Upper lobe of left lung (tissue), 6 donors: ENCODE measurements at places on chromosomes 4 and X. TPM values are rescaled to one million over a fixed set of nuclear protein-coding genes. Genes with fewer than 3 reads are reported as not detected.
A peak's percentile ranks its signal among the peaks of the same experiment; 100 is the strongest.

- H3K4me1 ChIP-seq: no peaks in the 10 kb centered on the region
- H3K27me3 ChIP-seq: no peaks in the 10 kb centered on the region
- no peak overlapping the region for H3K4me3 ChIP-seq
- no peak overlapping the region for H3K27ac ChIP-seq
- DNase-seq: no peak
These were observed 11.2 kb upstream of the SPARCL1 start for GRCh38 chr4:87540146-87541058.

DNA sequence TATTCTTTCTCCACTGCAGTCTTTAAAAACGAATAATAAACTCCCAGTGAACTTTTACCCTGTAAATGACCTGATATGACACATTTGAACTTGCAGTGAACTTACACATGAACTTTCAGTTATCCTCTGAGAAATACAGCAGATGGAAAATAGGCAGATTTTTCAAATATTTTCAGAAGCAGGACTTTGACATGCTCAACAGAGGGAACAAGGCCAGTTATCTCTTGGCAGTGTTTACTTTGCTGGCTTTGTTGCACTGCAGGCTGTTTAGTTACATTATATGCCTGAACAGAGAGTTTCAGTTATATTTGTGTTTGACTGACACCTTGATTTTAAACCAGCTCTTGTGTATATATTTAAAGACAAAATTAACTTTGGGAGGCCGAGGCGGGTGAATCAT is 47.6 kb upstream of the FGG start:
- no peaks in the 10 kb centered on the region for H3K27me3 ChIP-seq
- H3K36me3 ChIP-seq: no peaks in the 10 kb centered on the region
- no peaks in the 10 kb centered on the region for H3K4me1 ChIP-seq
- no peak for DNase-seq
- no peak overlapping the region for H3K4me3 ChIP-seq

GRCh38 chr4:124931050-124931449 is 218.5 kb upstream of the ANKRD50 start:
- no peak for DNase-seq
- H3K36me3 ChIP-seq: no peaks in the 10 kb centered on the region
- H3K27me3 ChIP-seq: no peaks in the 10 kb centered on the region
- no peak overlapping the region for H3K4me3 ChIP-seq

GRCh38 chr4:47155919-47156318 is 124.6 kb downstream of the GABRB1 start:
- no peak overlapping the region for H3K4me3 ChIP-seq
- DNase-seq: no peak
- no peak overlapping the region for H3K27ac ChIP-seq
- H3K4me1 ChIP-seq: no peaks in the 10 kb centered on the region
- H3K36me3 ChIP-seq: no peaks in the 10 kb centered on the region

GRCh38 chr4:78131403-78131802 is 74.3 kb downstream of the FRAS1 start:
- no peaks in the 10 kb centered on the region for H3K36me3 ChIP-seq
- H3K27ac ChIP-seq: no peak overlapping the region
- no peak for DNase-seq
- H3K27me3 ChIP-seq: no peaks in the 10 kb centered on the region

GRCh38 chrX:56786889-56787733 is 58.1 kb downstream of the NBDY start:
- H3K4me3 ChIP-seq: no peak overlapping the region
- no peaks in the 10 kb centered on the region for H3K27me3 ChIP-seq
- no peak for DNase-seq
- no peaks in the 10 kb centered on the region for H3K36me3 ChIP-seq
- no peaks in the 10 kb centered on the region for H3K4me1 ChIP-seq

DNA sequence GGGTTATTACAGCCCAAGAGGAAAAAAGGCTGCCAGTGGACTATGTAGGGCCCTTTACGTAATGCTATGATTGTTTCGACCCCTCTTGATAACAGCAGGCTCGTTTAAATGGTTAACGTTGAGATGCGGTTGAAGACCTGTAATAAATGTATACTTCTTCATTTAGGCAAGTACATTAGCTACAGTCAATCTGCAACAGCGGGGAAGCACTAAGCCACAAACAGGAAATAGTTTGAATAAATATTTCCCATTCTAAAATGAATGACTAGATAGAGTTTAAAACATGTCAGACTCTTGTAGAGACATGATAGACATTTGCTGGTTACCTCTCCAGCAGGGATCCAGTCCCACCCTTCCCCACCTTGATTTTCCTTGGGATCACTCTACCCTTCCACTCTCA is 38.1 kb upstream of the STIM2 start:
- no peaks in the 10 kb centered on the region for H3K36me3 ChIP-seq
- no peak overlapping the region for H3K4me3 ChIP-seq
- peaks cover 24% of the 10 kb centered on the region for H3K4me1 ChIP-seq
- no peak overlapping the region for H3K27ac ChIP-seq
- no peaks in the 10 kb centered on the region for H3K27me3 ChIP-seq

DNA sequence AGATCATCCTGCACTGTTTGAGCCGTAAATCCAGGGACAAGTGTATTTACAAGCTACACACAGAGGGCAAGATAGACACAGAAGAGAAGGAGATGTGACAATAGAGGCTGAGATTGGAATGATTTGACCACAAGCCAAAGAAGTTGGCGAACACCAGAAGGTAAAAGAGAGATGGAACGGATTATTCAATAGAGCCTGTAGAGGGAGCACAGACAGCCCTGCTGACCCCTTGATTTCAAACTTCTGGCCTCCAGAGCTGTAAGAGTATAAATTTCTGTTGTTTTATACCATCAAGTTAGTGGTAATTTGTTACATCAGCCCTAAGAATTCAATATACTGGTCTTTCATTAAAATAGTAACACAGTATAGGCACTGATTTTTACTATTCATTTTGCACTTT is 447.8 kb downstream of the FAT4 start:
- no peaks in the 10 kb centered on the region for H3K4me1 ChIP-seq
- H3K27me3 ChIP-seq: no peaks in the 10 kb centered on the region
- DNase-seq: no peak
- no peak overlapping the region for H3K4me3 ChIP-seq

- H3K4me3 ChIP-seq: no peak overlapping the region
- no peak for DNase-seq
- H3K4me1 ChIP-seq: no peaks in the 10 kb centered on the region
- H3K27me3 ChIP-seq: no peaks in the 10 kb centered on the region
These were observed 222.0 kb upstream of the STK26 start for GRCh38 chrX:131801066-131801465.

GRCh38 chr4:53235547-53235946 is 130.3 kb downstream of the SCFD2 start:
- no peak overlapping the region for H3K27ac ChIP-seq
- DNase-seq: no peak
- no peaks in the 10 kb centered on the region for H3K27me3 ChIP-seq
- no peak overlapping the region for H3K4me3 ChIP-seq

DNA sequence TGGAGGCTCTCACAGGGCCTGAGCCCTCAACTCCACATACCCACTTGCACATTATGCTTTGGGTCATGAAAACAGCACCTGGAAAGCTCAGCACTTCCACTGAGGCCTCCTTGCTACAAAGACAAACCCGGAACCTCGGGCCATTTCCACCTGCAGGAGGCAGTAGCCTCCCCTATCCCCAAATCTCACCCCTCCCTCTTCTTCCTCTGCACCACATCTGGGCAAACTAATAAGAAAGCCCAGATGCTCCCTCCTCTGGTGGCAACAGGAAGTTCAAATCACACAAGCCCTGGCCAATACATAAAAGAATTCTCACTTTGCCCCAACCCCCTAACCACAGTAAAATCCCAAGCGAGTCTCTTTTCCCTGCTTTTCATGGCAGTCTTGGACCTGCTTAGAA is 136.4 kb downstream of the MAPK10 start:
- H3K27me3 ChIP-seq: no peaks in the 10 kb centered on the region
- H3K4me1 ChIP-seq: no peaks in the 10 kb centered on the region
- no peak overlapping the region for H3K4me3 ChIP-seq
- no peak for DNase-seq
- no peaks in the 10 kb centered on the region for H3K36me3 ChIP-seq
- H3K27ac ChIP-seq: no peak overlapping the region

DNA sequence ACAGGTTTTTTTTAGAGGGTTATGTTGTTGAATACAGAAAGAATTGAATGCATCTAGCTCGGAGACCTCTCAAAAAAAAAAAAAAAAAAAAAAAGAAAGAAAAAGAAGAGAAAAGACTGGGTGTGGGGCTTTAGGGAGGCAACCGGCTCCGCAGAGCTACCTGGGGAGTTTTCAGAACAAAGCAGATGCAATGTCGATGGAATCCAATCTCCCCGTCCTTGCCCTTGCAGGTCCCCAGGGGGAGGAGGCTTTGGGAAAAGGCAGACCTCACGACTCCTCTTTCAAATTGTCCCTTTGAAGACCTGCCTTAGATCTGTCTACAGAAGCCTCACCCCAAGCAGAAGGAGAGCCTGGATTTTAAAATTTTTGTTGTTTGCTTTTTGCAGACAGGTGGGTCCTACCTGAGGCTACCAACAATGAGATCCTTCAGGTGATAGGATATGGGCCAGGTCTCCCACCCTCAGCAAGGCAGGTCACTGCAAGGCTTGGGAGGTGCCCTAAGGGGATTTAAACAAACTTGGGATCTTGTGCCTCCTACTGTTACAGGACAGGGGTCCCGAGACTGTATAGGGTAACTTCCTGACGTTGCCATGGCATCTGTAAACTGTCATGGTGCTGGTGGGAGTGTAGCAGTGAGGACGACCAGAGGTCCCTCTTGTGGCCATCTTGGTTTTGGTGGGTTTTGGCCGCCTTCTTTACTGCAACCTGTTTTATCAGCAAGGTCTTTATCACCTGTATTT is 75.2 kb upstream of the PRKX start:
- no peaks in the 10 kb centered on the region for H3K4me1 ChIP-seq
- DNase-seq: no peak
- no peaks in the 10 kb centered on the region for H3K27me3 ChIP-seq

DNA sequence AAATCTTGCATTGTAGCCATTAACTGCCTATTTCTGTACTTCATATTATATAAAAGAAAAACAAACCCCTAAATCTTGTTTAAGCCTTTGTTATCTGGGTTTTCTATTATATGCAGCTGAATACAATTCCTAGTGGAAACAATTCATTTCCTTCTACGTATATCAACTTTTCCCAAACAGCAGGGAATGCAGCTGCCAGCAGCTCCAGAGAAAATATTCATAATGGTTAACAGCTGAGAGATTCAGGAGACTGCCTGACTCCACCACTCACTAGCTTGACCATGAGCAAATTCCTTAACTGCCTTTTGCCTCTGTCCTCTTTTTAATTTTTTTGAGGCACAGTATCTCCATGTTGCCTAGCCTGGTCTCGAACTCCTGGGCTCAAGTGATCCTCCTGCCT is 146.2 kb downstream of the SPATA18 start:
- no peak overlapping the region for H3K4me3 ChIP-seq
- no peaks in the 10 kb centered on the region for H3K4me1 ChIP-seq
- DNase-seq: no peak
- no peaks in the 10 kb centered on the region for H3K36me3 ChIP-seq

- peak; percentile 36 for DNase-seq
- H3K36me3 ChIP-seq: no peaks in the 10 kb centered on the region
- H3K4me3 ChIP-seq: no peak overlapping the region
- no peak overlapping the region for H3K27ac ChIP-seq
- peaks cover 4% of the 10 kb centered on the region for H3K4me1 ChIP-seq
- no peaks in the 10 kb centered on the region for H3K27me3 ChIP-seq
These were observed 43.1 kb upstream of the SLC25A4 start for GRCh38 chr4:185099940-185100339.

GRCh38 chr4:174631901-174632758 is 109.8 kb upstream of the HPGD start:
- DNase-seq: no peak
- no peaks in the 10 kb centered on the region for H3K36me3 ChIP-seq

DNA sequence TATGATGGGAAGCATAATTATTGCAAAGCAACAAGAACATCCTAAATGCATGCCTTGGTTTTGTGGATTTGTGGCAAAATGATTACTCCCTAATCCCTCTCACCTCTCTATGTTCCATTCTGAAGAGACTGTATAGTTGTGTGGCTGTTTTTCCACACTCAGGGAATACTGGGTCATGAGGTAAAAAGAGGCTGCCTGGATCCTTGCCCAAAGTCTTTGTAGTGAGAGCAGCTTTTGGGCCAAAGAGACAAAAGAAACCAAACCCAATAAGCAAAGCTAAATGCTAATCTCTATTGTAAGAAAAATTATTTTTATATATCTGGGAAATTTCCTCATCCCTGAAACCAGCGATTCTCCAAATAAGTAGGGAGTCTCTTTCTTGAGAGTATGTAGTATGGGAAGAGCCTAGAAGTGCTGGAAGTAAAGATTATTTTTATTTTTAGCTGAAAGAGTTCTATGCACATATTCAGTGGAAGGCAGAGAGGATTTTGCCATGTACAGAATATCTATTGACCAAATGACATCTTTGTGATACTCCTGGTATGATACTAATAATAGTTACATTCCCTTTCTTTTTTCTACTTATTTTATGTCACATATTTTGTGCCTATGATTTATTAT is 24.9 kb upstream of the SULT1B1 start:
- no peaks in the 10 kb centered on the region for H3K27me3 ChIP-seq
- no peak overlapping the region for H3K4me3 ChIP-seq
- H3K36me3 ChIP-seq: no peaks in the 10 kb centered on the region
- no peaks in the 10 kb centered on the region for H3K4me1 ChIP-seq
- DNase-seq: no peak

DNA sequence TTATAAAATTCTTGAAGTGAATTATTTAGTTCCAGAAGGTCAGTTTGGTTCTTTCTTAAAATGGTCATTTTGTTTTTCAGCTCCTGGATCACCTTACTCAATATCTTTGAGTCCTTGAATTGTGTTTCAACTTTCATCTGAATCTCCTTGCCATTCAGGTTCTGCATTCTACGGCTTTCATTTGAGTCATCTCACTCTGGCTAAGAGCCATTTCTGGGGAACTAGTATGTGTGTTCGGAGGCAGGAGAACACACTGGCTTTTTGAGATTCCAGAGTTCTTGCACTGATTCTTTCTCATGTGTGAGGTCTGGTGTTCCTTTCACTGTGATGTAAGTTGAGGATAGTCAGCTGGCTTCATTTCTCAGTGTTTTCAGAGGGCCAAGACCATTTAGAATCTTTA is 708.4 kb upstream of the FRG1 start:
- no peaks in the 10 kb centered on the region for H3K27me3 ChIP-seq
- H3K4me1 ChIP-seq: no peaks in the 10 kb centered on the region
- H3K4me3 ChIP-seq: no peak overlapping the region
- DNase-seq: no peak

ZGRF1 gene
- total RNA-seq: 2.6 TPM

COL4A5 gene
- 20.6 TPM for total RNA-seq

CT45A5 gene
- not detected for total RNA-seq

RENBP gene
- 80.4 TPM for total RNA-seq

CYLC1 gene
- total RNA-seq: not detected

NAP1L2 gene
- 2.5 TPM for total RNA-seq

SULT1E1 gene
- 1.2 TPM for total RNA-seq
